ENCODE measurements at places on chromosomes 7 and 10. TPM values are rescaled to one million over a fixed set of nuclear protein-coding genes. Genes with fewer than 3 reads are reported as not detected.

ZNF736 gene
- total RNA-seq = 51.9 TPM

DNAH11 gene
- 0.44 TPM for total RNA-seq

- no peak for DNase-seq
Observed at GRCh38 chr7:30549931-30550493, 44.7 kb upstream of the GARS1 start.

DNA sequence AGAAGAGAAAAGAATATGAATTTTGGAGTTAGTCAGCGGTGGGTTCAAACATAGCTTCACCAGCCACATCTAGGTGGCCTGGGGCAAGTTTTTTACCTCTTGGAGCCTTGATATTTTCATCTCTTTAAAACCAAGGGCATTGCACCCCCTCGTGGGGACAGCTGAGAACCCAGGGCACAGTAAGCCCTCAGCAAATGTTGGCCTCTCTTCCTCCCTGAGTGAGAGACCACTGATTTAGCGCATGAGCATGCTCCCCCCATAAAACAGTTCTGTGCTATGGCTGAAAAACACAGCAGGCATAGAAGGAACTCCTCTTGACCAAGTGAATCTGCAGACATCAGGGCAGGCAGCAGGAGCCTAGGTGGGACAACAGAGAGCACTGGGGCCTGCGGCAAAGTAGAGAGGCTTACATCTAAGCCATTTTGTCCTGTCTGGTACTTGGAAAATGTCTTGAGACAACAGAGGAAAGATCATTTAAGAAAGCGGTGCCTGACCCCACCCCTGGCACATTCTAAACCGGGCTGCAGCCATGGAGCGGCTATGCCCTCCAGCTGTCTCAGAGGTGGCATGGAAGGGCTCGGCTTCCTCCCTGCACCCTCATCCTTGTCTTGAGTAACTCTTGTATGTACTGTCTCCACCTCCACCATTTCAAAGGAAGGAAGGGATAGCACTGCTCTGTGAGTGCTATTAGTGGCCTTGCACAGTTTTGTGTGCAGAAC, 94.7 kb downstream of the ARHGAP22 start:
- DNase-seq = no peak

DNA sequence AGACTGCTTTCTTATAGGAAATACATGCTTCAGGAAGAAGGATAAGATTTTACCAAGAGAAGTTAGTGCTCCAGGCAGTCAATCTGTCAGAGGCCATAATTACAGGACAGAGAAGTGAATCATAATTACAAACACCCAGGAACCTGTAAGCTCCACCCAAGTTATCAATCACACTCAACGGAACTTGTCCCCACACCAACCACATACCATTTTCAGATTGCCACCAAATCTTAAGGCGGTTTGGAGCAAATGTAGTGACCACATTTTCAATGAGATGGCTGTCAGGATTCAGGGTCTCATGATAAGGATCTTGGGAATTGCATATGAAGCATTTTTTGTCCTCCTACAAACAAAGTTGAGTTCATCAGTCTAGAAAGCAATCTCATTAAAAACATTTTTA, 4.8 kb downstream of the LAMB1 start:
- DNase-seq = no peak

DNA sequence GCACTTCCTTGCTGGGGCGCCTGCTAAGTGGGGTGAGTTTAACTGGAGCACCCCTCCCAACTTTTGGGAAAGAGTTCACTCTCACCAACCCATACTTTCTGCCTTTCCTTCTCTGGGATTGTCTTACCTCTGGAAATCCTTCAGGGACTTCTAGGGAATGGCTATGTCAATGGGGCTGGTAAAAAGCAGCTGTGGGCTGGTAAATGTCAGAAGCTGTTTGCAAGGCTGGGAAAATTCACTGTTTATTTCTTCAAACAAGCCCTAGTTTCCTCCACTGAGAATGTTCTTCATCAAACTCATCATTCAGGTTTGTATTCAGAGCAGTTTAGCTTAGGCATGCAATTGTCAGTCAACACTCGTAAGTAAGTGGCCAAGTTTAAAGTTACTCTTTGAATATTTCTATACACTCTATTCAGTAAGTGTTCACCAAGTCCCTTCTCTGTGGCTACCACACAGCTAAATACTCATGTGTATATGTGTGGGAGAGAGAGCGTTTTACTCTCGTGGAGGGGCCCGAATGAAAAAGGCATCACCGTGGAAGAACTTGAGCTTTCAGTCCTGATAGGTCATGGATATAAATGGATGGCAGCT, 654.8 kb downstream of the LRMDA start:
- DNase-seq = no peak

GRCh38 chr10:20670579-20670978, 226.5 kb downstream of the NEBL start:
- DNase-seq = no peak

DNA sequence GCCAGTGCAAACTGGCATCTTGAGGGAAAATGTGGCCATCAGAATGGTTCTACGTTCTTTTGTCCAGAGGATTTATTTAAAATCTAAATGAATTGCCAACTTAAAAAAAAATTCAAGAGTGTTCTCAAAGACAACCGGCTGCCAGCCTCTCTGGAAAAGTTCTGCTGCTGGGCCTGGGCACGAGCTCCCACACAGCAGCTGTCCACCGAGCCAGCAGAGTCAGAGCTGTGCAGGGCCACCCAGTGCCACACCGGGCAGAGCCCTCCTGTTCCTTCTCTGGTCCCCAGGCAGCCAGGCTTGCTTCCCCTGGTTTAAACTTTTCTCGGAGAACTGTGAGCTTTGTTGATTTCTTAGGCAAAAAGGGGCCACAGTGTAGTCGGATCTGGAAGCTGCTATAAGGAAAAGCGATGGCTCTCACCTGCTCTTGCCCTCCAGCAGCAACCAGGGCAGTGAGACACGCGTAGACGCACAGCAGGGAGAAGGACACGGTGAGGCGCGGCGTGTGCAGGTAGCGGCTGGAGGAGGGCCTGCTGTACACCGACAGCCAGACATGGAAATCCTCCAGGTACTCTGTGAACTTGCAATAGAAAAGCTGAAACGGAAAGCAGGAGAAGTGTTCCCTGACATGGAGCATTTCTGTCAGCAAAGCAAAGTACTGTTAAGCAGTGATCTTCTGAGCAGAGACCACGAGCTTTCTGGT, 111.6 kb downstream of the PKD1L1 start:
- DNase-seq = no peak

DNA sequence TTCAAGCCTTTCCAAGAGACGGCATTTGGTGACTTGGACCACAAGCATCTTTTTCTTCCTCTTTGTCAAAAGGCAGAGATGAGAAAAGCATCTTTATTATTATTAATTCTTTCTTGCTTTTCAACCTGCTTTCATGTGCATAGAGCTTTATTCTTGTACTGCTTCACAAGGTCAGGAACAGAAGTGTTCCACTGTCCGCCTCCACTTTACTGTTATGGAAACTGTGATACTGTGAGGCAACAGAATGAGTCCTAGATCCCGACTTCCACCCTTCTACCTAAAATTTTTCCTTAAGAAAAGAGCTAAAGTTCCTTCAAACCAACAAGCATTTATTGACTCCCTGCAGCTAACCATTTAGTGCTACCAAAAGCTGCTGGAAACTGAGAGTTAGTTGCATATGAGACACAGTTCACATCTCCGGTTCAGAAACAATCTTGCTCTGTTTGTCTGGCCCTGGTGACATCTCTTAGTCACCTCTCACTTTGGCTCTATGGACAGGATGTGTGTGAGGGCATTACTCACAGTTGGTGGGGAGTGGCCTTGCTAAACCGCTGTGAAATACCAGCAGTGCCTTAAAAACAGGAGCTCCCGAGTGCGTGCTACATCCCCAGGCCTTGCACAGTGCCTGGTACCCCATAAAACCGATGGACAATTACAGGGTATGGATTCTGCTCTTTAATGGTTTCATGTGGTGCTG, 77.1 kb upstream of the TRIL start:
- DNase-seq = no peak

- DNase-seq = no peak
Observed at GRCh38 chr7:87574630-87575029, 26.1 kb downstream of the ABCB1 start.

All from naive thymus-derived CD8-positive, alpha-beta T cell (primary cell).